Left lobe of liver (tissue), 2 donors: ENCODE measurements at places on chromosomes 12 and 14. TPM values are rescaled to one million over a fixed set of nuclear protein-coding genes. Genes with fewer than 3 reads are reported as not detected.

- no peak for DNase-seq
Measured at GRCh38 chr14:38297681-38298080, 41.8 kb upstream of the CLEC14A start.

DNA sequence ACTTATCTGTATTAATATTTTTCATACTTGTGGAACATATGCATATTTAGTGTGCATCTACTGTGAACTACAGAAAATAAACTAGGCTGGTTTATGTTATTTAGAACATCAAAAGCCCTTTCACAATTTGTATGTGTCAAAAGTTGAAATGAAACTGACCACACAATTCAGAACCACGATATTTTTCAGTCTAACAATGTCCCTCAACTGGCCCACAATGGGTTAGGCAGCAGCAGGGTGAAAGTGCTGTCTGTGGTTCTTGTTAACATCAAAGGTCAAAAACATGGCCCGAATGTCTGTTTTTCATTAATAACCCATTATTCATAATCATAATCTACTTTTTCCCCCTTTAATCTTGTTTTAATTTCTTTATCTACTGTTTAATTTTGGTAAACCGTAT lies 559.9 kb upstream of the ATP2B1 start:
- DNase-seq, result no peak

DNA sequence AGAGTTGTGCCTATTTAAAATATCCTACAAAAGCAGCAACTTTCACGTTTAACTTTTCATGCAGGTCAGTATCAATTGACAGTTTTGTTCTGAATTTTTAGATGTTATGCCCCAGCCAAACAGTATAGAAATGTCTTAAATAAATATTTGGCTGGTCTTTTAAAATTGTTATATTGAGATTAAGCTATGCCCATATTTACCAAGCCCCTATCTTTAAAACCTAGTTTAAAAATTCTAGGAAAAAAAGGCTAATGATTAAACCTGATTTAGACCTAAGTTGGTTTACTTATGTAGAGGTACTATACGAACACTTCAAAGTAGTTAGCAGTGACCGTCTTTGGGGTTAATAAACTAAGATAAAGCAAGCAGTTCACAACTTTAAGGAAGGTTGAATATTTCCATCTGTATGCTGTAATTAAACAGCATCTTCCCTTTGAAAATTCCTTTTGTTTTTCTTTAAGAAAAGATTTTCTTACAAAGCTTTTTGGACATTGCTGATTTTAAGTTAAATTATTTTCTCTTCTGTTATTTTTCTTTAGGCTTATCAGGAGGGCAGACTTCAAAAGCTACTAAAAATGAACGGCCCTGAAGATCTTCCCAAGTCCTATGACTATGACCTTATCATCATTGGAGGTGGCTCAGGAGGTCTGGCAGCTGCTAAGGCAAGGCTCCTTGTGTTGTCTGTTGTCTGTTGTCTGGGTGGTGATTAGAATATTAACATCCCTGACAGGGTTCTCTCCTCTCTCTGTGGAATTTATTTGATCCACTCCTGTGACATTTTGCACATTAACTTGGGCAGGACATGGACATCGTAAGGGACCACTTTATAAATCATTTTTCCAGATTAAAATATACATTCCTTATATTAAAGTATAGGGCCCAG lies 7.5 kb downstream of the EID3 start:
- DNase-seq, result no peak

GRCh38 chr12:69828897-69829296 lies 3.9 kb downstream of the MYRFL start:
- no peak for DNase-seq

GRCh38 chr12:53973236-53974042 lies 513 bp downstream of the HOXC11 start:
- DNase-seq, result no peak

GRCh38 chr14:39734306-39734705 lies 302.1 kb upstream of the FBXO33 start:
- no peak for DNase-seq

DNA sequence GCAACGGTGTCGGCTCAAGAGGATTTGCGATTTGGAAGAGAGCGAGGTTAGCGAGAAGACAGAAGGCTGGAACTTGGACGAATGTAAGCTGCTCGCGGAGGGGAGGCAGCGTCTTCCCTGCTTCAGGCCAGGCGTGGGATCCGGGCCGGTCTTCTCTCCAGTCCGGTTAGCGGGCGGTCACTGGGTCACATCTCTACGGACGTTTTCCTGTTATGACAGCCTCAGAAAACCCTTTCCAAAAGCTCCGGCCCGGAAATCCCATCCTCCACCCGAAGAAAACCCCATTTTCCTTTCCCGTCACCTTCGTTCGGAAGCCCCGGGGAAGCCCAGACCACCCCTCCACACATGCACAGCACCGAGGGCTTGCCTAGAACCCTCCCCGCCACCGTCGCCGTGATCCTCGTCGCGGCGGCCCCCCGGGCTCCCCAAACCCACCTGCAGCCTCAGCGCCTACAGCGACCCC lies 268 bp downstream of the NDUFB1 start:
- no peak for DNase-seq

DNA sequence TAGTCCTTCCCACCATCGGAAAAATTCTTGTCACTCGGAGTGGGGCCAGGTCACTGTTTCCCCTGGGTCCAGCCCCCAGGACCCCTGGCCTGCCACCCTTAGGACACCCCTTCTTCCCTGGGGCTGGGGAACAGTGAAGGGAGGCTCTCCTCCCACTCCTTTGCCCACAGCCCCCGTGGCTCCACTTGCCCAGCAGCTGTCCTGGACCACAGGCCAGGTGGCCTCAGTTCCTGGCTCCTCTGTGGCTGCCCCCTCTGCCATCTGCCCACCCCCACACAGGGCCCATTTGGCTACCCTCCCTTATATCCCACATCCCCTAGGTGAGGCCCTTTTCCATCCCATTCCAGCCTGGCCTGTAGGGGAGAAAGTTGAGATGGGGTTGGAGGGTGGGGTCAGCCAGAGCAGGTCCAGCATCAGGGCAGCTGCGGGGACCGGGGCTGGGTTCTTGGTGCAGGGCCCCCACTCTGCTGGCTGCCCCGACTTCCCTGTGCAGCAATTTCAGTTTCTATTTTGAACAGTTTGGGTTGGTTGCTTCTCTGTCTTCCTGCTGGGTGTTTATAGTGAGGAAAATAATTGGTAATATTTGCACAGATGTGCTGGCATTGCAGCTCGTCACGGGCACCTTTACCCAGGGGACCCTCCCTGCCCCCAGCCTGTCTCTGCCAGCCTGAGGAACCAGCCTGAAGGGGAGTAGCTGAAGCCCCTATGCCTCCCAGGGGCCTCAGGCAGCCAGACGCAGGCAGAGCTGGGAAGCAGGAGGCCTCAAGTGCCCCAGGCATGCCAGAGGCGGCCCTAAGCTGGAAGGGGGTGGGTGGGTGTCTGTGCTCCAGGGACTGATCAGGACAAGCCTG lies 23.4 kb downstream of the SYNDIG1L start:
- DNase-seq, result no peak

DNA sequence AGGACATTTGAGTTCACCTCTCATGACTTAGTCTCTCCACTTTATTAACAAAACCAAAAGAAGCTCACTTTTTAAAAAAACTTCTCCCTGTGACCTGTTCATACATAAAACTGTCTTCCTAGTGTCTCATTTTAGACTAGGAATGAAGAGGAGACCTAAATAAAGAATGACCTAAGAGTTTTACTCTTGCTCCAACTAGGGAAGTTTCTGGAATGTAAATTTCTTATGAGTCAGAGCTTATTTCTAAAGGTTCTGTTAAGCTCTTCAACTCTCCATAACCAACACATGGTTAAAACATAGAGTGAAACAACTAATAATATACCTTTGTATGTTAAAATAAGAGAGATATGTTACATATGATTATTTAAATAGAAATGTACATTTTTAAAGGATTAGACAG lies 369.8 kb downstream of the EMP1 start:
- no peak for DNase-seq

DNA sequence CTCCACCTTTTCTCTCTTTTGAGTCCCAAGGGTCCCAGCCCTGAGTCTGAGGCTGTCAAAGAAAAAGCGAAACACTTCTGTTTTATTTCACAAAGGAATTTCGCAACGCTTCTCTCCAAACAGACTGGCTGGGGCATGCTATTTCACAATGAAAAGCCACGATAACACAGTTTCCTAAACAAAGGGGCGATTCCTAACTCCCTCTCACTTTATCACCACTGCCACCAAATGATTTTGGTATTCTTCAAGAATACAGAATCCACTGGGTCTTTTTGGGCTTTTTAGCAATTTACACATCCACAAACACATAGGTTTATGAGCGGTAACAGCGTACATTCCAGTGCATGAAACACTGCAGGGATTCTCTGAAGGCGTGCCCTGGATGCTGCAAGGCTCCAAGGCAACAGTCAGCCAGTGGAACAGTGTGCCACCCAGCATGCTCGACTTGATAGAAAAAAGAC lies 161.2 kb downstream of the DAD1 start:
- peak; percentile 53 for DNase-seq

- DNase-seq, result no peak
Measured at GRCh38 chr12:13253966-13254760, 57.6 kb downstream of the EMP1 start.

- DNase-seq, result no peak
Measured at GRCh38 chr12:115411121-115411520, 727.1 kb upstream of the TBX3 start.

DNA sequence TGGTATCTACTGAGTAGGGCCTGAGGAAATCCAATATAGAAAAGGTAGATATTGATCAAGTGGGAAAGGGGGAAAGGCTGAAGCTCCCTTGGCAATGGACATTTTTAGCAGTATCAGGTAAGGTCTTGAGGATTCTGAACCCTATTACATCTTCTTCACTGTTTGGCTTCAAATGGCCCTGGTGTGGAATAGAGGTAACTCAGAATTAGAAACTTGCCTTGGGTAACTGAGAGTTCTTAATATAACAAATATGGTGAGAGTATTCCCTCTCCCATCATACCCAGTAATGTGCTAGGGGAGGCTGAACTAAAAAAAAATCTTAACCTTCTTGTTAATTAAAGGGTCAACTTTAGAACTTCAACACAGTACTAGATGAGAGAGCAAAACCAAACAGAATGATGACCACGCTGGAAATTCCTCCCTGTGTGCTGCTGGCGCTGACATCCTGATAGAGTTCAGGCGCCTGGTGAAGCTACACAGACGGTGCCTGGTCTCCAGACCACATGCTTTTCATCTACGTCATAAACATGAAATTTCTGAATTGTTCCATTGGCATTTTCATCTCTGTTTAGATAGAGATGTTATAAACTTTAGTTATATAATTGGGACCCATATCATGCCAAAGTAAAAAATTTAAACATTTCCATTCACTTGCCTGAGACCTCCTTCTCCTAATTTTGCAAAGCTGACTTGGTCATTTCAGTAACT lies 128.3 kb downstream of the AKAP6 start:
- DNase-seq, result no peak

DNA sequence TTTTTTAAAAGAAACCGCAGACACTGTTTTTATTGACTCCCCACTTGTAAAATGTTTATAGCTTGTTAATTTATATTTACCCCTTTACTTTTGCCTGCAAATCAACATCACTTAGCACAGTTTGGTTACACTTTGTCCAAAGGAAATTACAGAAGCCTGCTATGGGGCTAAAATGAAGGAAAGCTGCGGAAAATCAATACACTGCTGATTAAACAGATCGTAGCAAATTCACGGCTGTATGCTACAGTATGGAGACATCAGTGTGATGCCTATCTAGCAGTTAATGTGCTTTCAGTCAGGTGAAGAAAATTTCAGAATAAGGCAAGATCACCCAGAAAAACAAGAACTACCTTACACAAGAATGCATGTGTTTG lies 110.0 kb downstream of the FOXG1 start:
- no peak for DNase-seq

DNA sequence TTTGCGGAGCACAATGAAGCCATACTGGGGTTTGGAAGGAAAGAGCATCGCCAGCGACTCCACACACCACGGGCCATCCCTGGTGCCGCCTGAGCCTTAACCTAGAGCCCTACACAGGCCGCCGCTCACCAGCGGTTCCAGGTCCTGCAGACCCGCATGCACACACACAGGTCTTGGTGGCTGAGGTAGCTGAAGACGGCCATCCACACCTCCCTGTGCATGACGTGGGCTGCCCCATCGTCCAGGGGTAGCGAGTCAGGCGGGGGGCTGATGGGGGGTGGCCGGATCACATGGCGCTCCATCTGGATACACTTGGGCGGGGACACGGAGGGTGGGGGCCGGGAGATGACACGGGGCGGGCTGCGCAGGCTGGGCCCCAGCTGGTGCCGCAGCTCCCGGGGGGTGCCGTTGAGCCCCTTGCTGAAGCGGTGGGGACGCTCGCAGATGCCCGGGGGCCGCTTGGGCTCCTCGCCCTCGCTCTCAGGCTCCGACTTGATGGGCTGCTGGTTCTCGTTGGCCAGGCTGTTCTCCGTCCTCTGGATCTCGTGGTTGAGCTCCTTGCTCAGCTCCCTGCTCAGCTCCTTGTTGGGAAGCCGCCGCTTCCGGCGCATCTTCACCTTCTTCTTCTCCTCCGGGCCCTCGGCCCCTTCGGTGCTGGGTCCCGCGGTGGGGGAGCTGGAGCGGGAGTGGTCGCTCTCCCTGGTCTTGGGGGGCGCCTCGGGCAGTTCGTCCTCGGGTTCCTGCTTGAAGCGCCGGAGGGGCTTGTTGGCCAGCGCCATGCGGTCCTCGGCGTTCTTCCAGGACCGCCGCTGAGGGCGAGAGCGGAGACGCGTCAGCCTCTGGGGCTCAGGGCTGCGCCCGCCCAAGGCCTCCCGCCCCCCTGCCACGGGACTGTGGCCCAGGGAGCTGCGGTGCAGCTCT lies 42.4 kb downstream of the RNF34 start:
- DNase-seq, result no peak

DNA sequence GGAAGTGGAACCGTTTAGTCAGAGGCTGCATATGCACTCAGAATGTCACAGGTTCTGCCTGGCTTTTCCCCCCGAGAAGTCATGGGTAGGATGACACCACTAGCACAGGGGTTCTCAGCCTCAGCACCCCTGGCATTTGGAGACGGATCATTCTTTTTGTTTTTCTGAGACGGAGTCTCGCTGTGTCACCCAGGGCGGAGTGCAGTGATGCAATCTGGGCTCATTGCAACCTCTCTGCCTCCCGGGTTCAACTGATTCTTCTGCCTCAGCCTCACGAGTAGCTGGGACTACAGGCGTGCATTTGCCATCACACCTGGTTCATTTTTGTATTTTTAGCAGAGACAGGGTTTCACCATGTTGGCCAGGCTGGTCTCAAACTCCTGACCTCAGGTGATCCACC lies 28.1 kb downstream of the BCL7A start:
- no peak for DNase-seq

RNASE7 gene
- total RNA-seq, result 0.13 TPM

CACNA2D4 gene
- 0.83 TPM for total RNA-seq

CPM gene
- total RNA-seq, result 45.2 TPM

SERPINA12 gene
- total RNA-seq, result 0.35 TPM

TOX4 gene
- 28.0 TPM for total RNA-seq

METAP2 gene
- total RNA-seq, result 22.0 TPM

HOXC6 gene
- not detected for total RNA-seq

HCAR1 gene
- not detected for total RNA-seq
